ENCODE measurements at places on chromosomes 16 and 17.

DNA sequence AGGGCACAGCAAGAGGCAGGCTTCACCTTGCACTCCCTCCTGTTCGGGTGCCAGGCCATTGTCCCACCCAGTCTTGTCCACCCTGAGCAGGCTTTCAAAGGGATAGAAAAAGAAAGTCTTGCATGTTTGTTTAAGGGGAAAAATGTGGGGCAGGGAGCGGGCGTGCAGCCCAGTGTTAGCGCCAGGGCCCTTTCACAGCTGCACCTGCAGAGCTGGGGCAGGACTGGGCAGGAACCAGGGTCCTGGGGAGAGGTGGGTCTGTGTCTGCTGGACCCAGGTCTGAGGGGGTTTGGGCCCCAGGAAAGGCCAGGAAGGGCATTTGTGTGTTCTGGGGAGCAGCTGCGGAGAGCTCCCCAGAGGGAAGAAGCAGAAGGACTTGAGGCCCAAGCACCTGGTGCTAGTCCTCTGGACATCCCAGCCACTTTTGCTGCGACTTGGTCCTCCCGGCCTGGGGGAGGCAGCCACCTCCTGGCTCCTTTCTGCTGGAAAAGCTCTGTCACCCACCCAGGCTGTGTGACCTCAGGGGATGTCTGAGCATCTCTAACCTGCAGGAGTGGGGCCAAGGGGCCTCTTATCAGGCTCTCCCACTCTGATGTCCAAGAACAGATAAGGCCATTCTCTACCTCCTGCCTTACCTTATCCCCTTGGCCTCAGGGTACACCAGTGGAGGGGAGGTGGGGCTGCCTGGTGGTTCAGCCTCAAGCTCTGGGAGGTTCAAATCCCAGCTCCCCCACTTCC is 44.7 kb downstream of the PSME3IP1 start:
- DNase-seq, result no peak

DNA sequence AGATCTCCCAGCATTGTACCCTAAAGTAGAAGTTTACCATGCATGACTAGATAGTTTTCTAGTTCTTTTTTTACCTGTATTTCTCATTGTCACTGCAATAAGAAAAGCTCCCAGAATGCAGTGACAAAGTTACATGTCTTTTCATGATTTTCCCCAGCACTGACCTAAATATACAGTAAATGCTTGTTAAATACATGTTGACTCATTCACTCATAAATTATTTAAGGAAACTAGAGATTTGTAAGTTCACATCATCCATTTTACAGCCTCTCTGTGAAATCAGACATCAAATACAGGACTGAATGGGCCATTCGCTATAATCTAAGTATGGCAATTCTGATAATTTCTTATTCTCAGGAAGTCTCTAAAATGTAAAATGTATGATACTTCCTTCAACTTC is 258.9 kb upstream of the AXIN2 start:
- no peak for DNase-seq

- no peak for DNase-seq
Measured at GRCh38 chr17:77288115-77288619, 147.4 kb downstream of the SEC14L1 start.

GRCh38 chr17:62791235-62791734 is 16.8 kb downstream of the MARCHF10 start:
- peak; percentile 84 for DNase-seq

DNA sequence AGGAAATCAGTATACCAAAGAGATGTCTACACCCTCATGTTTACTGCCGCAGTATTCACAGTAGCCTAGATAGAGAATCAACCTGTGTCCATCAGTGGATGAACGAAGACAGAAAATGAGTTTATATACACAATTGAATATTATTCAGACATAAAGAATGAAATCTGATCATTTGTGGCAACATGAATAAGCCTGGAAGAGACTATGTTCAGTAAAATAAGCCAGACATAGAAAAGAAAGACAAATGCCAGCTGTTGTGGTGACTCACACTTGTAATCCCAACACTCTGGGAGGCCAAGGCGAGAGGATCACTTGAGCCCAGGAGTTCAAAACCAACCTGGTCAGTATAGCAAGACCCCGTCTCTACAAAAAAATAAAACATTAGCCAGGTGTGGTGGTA is 16.1 kb downstream of the NUDT16L1 start:
- no peak for DNase-seq

DNA sequence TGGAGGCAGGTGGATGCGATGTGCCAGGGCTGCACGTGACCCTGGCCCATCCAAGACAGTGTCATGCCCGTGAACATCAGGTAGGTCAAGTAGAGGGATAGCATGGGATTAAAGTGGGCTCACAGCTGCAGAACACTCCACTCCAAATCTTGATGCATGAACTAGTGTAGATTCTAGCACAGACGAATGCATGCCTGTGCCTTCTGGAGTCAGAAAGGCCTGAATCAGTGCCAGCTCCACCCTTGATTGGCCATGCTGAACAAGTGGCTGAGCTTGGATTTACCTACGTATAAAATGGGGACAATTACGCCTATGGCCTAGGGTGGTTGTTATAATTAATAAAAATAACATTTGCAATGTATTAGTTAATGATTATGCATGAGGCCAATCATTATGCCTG is 10.6 kb downstream of the IRX3 start:
- no peak for DNase-seq

GRCh38 chr17:79777120-79777893 is 641 bp upstream of the CBX2 start:
- no peak for DNase-seq

- no peak for DNase-seq
Measured at GRCh38 chr17:50563092-50563511, 2.6 kb downstream of the CACNA1G start.

- no peak for DNase-seq
Measured at GRCh38 chr17:29022074-29022473, 16.2 kb upstream of the SEZ6 start.

GRCh38 chr17:74882517-74883240 is 9.9 kb upstream of the FDXR start:
- DNase-seq, result no peak

GRCh38 chr17:20171741-20172365 is 162.7 kb downstream of the SPECC1 start:
- DNase-seq, result no peak

DNA sequence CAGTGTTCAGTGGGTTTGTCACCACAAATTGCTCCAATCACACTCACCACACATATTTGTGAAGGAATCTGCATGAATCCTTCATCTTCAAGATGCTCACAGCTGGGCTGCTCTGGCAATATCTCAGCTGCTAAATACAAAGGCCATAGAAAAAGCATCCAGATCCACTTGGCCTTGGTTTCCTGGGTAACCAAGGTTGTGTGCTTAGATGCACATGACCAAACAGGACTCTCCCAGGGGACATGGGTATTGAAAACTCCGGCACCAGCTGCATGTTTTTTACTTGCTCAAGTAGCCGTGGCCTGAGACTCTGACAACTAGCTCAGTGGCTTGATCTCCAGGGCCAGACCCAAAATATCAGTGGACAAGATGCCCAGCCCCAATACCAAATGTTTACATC is 131.3 kb downstream of the CBLN1 start:
- no peak for DNase-seq

GRCh38 chr17:73901661-73902415 is 257.6 kb upstream of the SDK2 start:
- no peak for DNase-seq

- DNase-seq, result no peak
Measured at GRCh38 chr17:76475302-76475701, 7.9 kb downstream of the AANAT start.

DNA sequence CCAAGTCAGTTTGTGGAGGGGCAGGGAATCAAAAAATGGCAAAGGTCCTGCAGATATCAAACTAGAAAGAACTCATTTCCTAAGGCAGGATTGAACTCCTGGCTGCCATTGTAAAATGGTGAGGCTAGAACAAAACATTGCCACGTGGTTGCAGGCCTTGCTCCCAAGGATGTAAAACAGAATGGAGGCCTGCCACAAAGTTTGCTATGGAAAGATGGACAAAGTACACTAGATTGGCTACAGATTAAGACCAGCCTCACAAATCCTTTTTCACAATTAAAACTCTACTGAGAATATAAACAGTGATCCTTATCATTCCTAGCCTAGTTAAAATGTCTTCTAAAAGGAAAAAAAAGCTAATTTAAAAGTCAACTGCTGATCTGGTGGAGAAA is 30.9 kb downstream of the PHKB start:
- DNase-seq, result no peak

GRCh38 chr16:86834451-86835035 is 256.2 kb downstream of the FOXL1 start:
- DNase-seq, result peak; percentile 71
